NCI-H1694 treated with DMSO at 0.1 percent for 48 hours (cell line): ENCODE measurements at places on chromosomes 7 and 10.

DNA sequence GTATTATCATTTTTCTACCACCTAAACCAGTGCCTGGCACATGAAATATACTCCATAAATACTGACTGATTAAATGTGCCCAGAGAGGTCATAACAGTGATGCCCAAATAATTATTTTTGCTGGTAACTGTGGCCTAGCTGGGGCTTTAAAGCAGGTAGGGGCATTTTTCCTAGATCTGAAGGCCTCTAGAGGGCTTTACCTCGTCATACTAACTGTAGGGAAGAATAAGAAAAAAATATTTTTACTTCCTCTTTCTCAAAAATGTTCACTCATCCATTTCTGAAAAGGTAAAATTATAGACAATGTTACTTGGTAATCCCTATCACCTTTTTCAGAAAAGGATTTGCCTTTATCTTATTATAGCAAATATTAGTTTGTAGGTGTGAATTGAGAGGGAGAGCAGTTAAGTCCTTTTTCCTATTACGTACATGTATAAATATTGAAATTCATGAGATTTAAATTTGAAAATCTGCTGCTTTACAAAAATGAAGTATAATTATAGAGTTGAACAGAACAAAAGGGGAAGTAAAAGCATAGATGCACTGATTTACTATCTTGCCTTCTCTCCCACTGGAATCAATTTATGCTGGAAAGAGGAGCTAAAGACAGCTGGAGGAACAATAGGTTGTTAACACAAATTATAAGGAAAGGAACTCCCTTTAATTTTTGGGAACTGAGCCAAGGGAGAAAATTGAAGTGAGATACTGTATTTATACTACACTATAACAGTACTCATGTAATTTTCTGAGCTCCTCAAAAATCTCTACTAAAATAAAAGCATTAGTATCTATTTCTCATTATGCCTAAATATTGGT, 71.5 kb upstream of the NOBOX start:
- no peak for DNase-seq

DNA sequence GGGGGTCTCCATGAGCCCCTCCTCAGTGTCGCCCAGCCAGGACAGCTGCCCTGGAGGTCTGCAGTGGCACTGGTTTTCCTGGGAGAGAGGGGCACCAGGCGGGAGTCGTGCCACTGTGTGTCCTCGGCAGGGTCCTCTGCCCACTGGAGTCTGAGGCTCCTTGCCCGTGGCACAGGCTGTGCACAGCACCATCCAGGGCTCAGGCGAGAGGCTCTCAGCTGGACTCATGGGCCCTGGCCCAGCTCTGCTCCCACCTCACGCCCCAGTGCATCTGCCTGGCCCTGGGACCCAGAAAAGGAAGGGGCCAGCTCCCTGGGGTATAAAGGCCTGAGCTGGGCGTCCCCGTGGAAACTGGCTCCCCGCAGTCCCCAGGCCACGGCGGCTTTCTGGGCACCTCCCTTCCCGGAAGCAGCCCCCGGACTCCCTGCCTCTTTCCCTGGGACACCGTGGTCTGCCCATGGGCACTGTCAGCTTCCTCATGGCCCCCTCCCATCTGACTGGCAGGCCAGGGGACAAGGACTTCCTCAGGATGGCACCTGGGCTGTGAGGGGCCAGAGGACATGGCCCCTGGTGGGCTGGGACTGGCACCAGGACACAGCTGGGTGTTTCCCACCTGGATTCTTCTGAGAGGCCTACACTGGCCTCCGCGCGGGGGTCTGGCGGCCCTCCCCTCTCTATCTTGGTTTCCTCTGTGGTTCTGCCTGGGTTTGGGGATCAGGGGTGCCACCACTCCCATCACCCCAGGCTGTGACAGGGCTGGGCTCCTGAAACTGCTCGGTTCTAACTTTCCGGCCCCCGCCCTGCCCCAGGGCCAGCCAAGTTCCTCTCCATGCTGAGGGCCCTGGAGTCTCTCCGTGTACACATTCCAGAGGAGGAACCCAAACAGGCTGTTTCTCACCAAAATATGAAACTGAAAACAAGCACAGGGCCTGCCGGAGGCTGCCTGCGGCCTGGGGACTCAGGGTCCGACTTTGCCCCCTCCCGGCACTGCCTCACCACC, 5.5 kb downstream of the FOXL3 start:
- no peak for DNase-seq

DNA sequence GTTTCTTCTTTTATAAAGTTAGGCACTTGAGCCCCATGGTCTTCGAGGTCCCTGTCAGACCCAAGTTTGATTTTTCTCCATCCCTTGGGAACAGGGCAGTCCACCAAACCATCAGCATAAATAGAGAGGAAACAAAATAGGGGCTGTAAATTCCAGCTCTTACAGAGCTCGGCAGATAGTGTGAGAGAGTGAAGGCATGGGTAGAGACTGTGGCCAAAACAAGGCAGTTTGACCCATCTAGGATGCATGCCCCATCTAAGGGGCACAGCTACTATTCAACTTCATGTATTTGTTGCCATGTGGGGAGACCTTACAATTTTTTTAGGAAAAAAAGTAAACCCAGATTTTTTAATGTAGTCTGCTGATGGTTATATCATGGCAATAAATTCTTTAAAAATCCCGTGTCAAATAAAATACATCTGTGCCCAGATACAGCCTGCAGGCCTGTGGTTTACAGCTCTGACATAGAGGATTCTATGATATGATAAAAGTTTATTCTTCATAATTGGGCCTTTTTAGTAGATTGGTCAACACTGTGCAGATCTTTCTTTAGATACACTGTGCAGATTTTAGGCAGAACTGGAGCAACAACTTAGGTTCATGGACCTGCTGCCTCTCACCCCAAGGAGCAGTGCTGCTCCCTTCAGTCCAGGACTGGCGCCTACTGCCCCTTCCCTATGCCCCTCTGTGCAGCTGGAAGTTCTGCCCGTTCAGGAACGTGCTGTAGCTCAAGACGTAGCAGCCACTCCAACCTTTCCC, 5.3 kb downstream of the PPP1R3C start:
- no peak for DNase-seq

GRCh38 chr10:58268454-58268945, 462 bp upstream of the CISD1 start:
- DNase-seq: peak; percentile 88

DNA sequence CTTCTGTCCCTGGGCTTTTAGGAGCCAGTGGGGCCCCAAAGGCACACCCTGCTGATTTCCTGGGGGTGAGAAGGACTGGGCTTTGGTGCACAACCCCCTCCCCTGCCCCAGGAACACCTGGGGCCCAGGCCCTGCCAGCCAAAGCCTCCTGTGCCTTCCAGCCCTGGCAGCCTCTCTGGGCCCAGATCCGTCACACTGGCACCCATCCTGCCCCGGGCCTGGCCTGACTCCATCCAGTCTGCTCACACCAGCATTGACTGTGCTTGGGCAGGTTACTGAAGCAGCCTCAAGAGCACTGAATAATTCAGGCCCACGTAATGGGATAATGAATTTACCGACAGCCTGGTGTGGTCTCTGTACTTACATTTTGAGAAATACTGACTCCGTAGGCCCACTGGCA, 12.0 kb upstream of the COMTD1 start:
- DNase-seq: peak; percentile 3

DNA sequence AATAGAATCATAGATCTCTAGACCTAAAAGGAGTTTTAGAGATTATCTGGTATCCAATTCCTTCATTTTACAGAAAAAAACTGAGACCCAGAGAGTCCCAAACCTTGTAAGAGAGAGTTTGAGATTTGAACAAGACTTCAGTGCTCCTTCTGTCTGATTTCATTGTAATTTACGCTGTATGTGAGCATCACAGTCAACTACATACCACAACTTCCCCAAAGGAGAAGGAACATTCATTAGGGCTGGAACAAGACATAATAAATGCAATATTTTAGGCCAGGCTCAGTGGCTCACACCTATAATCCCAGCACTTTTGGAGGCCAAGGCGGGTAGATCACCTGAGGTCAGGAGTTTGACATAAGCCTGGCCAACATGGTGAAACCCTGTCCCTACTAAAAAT, 17.3 kb upstream of the PRKAR2B start:
- DNase-seq: no peak

- DNase-seq: no peak
These were observed 254.5 kb upstream of the RNF32 start for GRCh38 chr7:156386097-156386496.

DNA sequence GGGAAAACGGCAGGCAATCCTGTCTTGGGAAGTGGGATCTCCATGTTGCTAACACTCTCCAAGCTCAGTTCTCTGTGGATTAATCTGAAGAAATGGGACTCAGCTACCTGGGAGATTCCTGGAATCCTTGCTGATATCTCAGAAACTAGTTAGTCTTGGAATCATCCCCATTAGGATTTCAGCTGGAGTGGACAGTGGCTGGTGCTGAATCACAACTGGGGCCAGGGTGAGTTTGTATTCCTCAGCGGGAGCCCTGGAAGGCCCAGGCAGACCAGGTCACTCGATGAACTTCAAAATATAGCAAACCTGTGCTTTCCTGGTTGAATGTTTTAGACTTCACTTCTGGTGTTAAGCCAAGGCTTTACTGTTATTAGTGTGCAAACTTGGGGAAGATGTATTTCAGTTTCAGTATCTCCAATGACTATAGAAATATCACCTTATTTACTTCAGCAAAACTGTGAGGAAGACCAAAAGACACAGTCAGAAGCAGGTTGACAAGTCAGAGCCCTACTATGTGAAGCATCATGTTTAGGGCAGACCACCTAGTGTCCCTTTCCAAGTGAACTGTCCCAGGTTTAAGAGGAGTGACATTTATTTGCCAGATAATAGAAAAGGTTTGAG, 126.1 kb downstream of the AOAH start:
- no peak for DNase-seq

DNA sequence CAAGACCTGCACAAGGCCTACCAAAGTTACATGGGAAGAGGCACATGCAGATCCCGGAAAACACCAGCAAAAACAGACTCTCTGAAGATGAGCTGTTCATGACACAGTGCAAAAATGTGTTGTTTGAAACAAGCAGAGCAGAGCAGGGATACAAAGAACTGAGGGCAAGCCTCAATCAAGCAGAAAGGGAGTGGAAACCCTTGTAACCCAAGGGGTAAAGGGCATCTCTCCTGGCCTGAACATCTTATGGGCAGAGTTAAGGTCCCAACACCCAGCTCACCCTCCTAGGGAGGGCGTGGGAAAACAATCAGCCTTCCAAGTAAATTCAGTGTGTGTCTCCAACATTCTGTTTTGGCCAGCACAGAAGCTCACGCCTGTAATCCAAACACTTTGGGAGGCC, 10.5 kb downstream of the PSPH start:
- no peak for DNase-seq

DNA sequence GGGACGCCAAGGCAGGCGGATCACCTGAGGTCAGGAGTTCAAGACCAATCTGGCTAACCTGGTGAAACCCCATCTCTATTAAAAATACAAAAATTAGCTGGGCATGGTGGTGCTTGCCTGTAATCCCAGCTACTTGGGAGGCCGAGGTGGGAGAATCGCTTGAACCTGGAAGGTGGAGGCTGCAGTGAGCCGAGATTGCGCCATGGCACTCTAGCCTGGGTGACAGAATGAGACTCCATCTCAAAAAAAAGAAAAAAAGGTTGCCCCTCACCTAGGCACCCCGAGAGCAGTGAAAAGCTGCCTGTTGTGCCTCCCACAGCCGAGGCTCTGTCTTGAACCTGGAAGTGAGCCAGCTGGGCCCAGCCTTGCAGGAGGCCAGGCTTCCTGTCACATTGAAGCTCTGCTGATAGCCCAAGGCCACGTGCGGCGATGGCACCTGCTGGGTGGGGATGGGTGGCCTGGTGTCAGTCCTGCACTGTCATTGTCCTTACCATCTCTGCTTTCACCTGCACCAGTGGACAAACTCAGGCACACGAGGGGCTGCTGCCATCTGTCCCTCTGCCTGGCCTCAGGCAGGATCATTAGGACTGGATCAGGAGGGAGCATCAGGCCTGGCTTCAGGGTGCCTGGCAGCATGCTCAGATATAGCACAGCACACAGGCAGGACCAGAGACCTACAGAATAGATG, 37.8 kb downstream of the DNAJB12 start:
- no peak for DNase-seq

GRCh38 chr10:78140066-78140630, 106.5 kb downstream of the RPS24 start:
- peak; percentile 73 for DNase-seq

- DNase-seq: no peak
These were observed 59.6 kb downstream of the ZNF277 start for GRCh38 chr7:112266141-112266540.

DNA sequence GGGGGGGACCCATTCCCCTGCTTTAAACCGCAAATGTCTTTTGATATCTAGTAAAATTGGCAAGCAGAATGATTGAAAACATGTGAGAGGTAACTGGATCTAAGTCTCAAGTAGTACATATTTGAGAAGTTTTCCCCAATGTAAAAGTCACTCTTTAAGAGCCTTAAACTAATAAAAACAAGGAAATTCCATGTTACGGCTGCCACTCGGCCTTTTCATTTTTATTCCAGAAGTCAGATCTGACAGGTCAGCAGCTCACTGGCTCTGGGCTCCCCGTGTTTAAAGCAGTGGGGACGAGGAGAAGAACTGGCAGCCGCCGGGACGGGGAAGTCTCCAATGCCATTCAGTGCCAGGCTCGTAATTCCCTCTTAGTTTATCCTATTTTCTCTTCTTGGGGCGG, 80.7 kb downstream of the CUX1 start:
- DNase-seq: no peak

GRCh38 chr7:125847055-125847454, 917.4 kb upstream of the POT1 start:
- DNase-seq: no peak

GRCh38 chr10:111299037-111299436, 222.2 kb downstream of the ADRA2A start:
- no peak for DNase-seq

DNA sequence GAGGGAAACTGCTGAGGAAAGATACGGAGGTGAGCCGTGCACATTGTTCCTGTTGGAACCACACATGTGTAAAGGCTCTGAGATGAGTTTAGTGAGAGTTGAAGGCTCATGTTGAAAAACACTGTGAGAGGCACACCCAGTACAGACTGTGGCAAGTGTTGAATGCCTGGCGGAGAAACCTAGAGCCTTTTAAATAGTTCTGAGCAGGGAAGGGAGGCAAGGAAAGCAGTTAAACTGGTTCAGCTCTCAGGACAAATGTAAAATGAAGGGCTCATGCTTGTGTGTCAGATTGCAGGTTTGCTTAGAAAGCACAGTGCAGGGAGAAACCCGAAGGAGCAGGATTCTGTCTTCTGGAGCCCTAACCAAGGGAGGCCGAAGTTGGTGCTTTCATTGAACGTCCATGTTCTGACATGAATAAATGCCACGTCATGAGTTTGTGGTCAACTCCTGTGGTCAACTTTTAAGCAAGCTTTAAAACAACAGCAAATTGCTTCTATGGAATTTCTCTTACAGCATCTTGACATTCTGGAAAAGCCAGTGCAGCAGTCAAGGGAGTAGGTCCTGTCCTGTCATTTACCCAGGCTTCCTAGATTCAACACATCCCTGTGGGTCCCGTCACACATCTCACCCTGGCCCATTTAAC, 650.9 kb upstream of the GALNT17 start:
- no peak for DNase-seq

- DNase-seq: no peak
These were observed 65.6 kb downstream of the ZNF503 start for GRCh38 chr10:75335983-75336382.

- DNase-seq: no peak
These were observed 106.4 kb upstream of the ARID5B start for GRCh38 chr10:61795147-61795546.
